NCI-H1092 (cell line): ENCODE measurements at places on chromosomes 5 and 9.

- DNase-seq: peak; percentile 50
Measured at GRCh38 chr5:77957-78804, 13.8 kb upstream of the PLEKHG4B start.

DNA sequence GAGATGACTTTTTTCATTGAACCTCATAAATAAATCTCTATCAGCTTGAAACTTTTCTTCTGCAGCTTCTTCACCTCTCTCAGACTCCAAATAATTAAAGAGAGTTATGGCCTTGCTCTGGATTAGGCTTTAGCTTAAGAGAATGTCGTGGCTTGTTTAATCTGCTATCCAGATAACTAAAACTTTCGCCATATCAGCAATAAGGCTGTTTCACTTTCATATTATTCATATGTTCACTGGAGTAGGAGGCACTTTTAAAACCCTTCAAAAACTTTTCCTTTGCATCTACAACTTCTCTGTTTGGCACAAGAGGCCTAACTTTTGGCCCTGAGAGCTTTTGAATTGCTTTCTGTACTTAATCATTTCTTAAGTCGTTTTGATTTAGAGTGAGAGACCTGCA, 386.9 kb upstream of the FAM174A start:
- no peak for DNase-seq

DNA sequence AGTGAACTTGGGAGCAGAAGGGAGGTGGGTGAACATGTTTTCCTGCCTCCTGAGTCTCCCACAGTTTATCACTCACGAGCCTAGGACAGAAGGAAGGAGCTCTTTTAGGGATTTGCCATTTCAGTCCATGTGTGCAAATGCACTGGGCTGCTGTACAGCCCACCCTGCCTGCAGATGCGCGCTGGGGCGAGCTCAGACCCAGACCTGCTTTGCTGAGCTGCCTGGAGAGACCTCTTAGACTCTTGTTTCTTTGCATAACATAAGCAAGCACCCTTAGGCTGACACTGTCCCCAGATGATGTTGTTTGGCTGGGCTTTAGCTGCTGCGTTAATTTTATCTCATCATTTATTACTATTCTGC, 199.0 kb downstream of the CACNA1B start:
- no peak for DNase-seq

GRCh38 chr5:78985725-78986223, 664 bp upstream of the ARSB start:
- DNase-seq: no peak

GRCh38 chr5:133421394-133421793, 190.9 kb downstream of the FSTL4 start:
- no peak for DNase-seq

GRCh38 chr5:171310819-171311321, 1.8 kb downstream of the TLX3 start:
- DNase-seq: no peak

DNA sequence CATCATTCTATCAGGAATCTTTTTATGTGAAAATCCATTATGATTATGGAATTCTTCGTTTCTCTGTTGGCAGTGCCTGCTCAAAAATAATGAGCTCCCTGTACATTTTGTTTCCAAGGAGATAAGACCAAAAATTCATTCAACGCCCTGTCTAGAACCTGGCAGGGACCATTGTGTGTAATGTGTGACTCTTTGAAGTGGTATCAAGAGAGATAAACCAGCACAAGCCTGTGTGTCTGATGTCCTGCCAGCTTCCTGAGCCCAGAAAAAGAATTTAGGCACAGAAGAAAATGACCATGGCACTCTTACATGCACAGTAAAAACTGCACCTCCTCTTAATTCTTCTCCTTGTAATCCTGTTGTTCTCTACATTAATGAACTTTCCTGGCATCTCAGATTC, 177.4 kb downstream of the SAXO1 start:
- DNase-seq: peak; percentile 10

DNA sequence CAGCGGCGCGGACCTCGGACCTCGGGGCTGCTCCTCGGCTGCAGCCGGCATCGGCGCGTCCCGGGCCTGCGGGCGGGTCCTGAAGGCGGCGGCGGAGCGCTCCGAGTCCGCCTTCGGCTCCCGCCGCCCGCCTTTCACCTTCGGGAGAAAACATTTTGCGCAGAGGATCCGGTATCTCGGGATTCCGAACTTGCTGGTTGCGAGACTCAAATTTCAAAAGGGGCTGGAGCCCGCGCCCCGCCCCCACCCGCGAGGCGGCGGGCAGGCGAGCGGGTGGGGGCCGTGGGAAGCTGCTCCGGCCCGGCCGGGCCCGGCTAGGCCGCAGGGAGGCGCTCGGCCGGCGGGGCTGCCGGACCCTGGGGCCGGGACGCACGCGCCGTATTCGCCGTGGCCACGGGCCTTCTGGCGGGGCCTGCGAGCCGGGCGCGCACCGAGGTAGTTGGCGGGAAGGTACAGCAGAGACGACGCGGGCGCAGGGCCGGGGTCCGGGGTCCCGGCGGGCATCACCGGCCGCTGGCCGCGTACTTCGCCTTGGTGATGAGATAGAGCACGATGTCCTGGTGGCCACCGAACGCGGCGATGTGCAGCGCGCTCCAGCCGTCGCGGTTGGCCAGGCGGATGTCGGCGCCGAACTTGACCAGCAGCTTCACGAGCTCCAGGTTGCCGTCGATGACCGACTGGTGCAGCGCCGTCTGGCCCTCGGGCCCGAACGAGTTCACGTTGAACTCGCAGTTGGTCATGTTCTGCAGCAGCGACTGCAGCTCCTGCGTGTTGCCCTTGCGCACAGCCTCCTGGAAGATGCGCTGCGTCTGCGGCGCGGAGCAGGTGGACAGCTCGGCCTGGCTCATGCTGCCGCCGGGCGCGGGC, 757 bp downstream of the NRARP start:
- DNase-seq: no peak

GRCh38 chr5:120419127-120419526, 45.0 kb upstream of the PRR16 start:
- DNase-seq: no peak

DNA sequence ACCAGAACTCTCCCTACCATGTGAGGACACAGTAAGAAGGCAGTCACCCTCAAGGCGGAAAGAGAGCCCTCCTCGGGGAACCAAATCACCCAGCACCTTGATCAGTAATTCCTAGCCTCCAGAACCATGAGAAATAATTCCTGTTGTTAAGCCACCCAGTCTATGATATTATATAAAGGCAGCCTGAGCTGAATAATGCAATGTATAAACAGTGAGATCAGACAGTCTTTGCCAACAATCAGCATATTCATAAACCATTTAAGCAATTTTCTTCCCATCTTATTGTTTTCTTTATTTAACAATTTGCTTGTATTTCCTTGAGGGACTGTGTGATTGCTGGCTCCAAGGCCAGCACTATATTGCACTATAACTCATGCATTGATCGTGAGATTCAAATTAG, 144.4 kb upstream of the DAPK1 start:
- no peak for DNase-seq

GRCh38 chr5:133392448-133392847, 219.9 kb downstream of the FSTL4 start:
- no peak for DNase-seq

DNA sequence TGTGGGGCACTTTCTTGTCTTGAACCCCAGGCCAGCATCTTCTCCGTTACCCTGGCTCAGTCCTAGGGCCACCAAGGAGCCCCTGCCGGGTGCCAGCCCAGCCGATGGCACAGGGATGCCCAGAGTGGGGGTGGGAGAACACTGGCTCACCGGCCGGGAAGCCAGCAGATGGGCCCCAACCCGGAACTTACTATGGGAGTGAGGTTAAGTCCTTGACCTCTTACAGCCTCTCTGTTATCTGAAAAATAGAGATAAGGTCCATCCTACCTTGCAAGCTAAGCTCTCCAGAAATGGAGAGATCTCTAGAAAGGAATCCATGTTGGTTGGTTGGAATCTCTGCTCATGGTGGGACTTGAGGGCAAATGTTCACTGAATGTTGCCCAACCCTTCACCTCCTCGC, 20.8 kb downstream of the SH3PXD2B start:
- no peak for DNase-seq

DNA sequence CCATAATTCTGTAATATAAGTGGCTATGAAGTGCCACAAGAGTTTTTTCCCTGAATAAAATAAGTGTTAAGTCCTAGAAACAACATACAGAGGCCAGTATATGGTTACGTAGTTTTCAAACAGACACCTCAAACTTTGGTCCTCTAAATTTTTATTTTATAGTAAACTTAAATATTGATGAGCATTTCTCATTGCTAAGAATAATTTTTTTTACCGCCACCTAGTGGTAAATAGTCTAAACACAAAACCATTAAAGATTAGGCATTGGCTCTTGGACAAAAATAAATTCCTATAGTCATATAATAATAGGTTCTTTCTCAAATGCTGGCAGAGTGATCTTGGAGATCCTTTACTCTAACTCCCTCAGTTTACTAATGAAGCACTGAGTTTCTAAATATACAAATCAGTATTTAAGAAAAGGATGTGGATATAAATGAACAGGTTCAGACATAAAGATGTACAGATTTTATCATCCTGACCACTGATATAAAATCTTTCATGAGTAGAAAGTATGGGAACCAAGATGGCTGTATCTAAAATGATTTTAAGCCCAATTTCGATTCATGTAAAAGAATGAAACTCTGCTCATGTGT, 136.2 kb downstream of the FANCC start:
- DNase-seq: no peak

GRCh38 chr9:124251204-124251603, 6.5 kb upstream of the NEK6 start:
- DNase-seq: no peak

DNA sequence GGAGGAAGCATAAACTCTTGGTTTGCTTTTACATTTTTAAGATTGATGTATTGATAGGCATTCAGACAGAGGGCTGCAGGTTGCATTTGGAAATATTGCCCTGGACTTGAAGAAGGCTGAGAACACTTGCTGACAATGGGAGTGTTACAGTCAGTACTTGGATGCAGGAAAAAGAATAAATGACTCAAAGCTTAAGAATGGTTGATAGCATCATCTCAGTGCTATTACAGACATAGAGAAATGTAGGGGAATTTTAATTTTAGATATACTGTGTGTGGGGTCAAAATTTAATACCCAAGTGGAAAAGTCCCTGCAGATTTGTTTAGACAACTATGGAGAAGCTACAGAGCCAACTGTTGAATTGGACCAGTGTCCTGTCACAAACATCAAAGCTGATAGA, 101.1 kb downstream of the ISL1 start:
- DNase-seq: no peak

DNA sequence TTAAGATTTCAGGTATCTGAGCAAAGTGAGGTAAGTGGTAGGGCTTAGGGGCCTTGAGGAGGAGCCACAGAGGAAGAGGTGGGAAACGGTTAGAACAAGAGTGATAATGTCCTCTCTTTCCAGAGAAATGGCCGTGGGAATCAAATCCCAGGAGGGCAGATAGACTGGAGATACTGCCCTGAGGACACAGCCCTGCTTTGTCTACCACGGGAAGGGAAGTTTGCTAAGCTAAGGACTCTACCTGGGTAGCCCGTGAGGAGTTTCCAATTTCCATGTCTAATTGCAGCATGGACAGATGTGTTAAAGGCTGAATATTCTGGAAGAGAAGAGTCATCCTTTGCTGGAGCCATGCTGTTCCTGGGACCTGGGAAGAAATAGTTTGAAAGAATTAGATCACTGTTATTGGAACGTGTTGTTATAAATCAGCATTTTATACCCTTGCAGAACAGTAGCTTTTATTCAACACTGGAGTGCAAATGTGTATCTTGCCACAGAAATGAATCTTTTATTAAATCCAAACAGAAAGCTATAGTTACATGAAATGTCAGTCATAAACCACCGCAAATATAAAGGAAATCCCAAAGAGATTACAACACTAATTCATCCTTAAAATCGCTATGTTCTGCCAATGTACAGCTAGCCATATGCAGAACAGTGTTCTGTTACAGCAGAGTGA, 133.2 kb upstream of the LHFPL2 start:
- no peak for DNase-seq

GRCh38 chr5:307306-307705, 14.2 kb upstream of the AHRR start:
- no peak for DNase-seq

GRCh38 chr5:71907608-71908145, 188.6 kb downstream of the CARTPT start:
- DNase-seq: no peak

DNA sequence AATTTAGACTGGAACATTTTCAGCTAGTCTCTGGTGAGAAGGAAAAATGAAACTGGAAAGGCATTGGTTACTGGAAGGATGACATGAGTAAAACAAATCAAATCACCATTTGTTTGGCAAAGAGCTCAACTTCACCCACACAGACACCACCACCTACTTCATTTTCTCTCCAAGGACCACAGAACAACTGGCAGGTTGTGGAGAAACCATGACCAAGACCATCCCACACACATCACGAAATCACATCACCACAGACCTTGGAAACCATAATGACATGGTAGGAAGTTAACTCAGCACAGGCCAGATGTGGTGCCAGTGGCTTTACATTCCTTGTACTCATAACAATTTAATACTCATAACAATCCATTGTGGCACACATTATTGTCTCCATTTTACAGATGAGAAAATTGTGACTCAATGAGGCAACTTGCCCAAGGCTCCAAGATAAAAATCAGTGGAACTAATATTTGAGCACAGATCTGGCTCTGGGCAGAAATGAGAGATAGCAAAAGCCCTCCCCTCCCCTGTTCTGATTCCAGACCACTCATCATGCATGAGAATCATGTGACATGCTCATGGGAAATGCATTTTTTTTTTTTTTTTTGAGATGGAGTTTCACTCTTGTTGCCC, 7.5 kb downstream of the OR1K1 start:
- DNase-seq: no peak

DNA sequence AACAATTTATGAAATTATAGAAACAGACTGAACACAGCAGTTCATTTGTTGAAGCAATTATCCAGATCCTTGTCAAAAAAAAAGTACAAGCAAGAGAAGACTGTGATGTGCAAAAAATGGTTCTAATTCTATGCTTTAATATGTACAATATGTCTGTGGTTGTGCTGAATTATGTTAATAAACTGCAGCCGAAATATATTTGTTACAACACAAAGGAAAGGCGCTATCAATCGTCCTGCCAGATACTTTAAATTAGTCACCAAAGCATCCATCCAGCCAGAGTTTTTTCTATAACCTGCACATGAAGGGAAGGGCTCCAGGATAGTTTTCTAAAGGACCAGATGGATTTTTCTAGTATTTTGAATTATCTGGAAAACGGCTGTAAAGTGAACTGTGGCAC, 259.5 kb downstream of the BNC2 start:
- no peak for DNase-seq

- DNase-seq: no peak
Measured at GRCh38 chr5:15914638-15915037, 265.0 kb downstream of the MARCHF11 start.

DNA sequence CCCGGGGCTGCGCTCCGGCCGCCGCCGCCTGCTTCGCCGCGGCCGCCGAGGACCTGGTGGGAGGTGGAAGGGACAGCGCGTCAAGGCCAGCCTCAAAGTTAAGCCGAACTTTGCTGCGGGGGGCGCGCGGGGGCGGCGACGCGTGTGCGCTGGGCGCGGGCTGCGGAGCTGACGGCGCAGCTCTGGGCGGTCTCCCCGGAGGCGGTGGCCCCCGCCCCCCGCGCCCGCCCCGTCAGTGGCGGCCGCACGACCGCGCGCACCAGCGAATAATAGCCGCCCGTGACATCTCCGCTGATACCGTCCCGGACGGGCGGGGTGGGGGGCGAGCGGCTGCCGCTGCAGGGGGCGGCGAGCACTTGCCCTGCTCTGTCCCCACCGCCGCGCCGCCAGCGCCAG, 579 bp upstream of the FAM78A start:
- no peak for DNase-seq

GRCh38 chr5:71456362-71456743, 902 bp downstream of the BDP1 start:
- DNase-seq: no peak
